Mucosa of gallbladder (tissue), 1 donor: ENCODE measurements at places on chromosomes 2 and 18.

- no peak for DNase-seq
Observed at GRCh38 chr18:49139766-49140165, 189.0 kb upstream of the SMAD7 start.

GRCh38 chr2:217710211-217710765 lies 292.5 kb downstream of the TNS1 start:
- DNase-seq = no peak

DNA sequence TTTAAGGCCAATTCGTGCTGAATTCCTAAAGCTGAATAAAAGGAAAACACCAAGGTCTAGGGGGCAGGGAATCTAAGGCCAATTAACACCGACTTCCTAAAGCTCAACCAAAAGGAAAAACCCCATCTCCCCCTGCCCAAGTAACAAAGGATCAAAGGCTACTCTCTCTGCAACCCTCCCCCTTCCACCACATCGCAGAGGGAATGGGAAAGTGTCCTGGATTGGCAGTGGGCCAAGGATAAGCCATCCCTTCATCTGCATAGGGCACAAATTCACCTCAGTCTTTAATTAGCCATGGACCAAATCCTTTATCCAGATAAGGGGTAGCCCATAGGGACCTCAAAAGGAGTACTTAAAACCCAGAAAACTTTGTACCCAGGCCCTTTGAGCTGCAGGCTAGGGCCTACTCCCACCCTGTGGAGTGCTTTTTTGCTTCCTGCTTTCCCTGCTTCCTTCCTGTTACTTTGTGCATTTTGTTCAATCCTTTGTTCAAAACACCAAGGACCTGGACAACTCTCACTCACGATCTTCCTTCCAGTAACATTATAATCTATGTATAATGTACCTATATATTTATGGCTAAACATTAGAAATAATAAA lies 2119.8 kb upstream of the CELF4 start:
- DNase-seq = no peak

- DNase-seq = no peak
Observed at GRCh38 chr2:191177751-191178736, 27.2 kb upstream of the STAT4 start.

DNA sequence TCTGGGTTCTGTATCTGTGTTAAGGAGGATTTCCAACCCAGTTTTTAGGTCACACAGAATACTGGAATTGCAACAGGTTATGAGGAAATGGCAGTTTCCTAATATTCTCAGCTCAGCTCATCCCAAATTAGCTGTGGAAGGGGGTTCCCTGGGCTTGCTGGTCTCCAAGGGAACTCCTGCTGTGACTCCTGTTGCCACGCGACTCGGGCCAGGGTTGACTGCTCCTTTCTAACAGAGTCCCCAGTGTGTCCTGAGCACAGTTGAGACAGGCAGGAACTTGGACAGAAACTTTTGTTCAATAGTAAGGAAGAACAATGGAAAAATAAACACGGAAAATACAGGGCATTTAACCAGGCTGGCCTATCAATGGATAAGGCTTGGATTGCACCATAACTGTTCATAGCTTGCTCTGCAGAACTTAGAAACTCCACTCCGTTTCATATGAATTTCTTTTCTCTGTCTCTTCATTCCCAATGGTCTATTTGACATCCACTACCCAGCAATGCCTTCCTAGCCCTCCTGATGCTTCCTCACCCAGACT lies 3.8 kb upstream of the ROCK2 start:
- DNase-seq = peak; percentile 58

GRCh38 chr2:24597181-24597870 lies 106.3 kb downstream of the NCOA1 start:
- no peak for DNase-seq

DNA sequence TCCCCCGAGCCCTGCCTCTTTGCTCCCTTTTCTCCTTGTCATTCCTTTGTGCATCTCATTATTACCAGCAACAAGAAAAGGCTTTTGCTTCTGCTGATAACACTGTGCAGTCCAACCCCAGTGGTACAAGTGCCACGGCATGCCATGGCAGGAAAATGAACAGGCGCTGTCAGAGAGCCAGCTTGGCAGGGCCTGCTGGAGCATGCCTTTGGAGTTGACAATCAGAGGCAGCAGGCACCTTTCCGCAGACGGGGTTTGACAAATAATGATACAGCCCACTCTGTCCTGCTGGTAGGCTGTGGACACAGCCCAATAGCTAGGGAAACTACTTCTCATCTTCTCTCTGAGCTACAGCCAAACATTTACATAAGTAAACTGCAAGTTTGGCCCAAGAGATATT lies 243.9 kb upstream of the LRRTM1 start:
- DNase-seq = no peak

GRCh38 chr2:48146552-48146951 lies 240.3 kb upstream of the FBXO11 start:
- no peak for DNase-seq

DNA sequence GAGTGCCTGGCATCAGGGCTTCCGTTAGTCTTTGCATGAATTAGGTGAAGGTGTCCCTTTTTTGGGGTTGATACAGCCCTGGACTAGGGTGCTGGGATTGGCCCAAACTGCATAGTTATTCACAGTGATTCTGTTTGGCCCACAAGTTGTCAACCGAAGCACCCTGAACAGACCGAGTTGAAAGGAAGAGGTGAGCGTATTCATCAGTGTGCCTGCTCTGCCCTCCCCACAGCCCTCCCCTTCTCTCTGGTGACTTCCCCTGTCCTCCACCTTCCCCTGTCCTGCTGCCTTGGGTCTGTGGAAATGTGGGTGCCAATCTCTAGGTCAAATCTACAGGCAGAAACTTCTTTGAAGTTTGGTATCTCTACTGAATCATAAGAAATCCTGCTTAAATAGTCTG lies 330.5 kb downstream of the DYSF start:
- no peak for DNase-seq

DNA sequence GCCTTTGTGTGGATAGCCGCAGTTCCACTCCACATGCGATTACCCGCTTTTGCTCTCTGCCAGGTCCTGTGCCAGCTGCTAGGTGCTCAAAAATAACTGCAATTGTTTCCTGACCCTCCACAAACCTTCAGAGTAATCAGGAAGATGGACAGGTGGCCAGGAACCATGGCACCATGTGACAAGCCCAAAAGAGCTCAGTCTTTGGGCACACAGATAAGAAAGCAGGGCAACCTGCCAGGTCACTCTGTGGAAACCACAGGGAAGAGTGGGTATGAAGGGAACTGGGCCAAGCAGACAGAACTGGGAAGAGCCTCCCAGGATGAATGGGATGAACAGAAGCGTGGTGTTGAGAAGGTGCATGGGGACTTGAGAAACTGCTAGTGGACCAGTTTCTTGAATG lies 79.4 kb upstream of the AGAP1 start:
- DNase-seq = peak; percentile 85

GRCh38 chr2:157787364-157787938 lies 88.7 kb downstream of the ACVR1 start:
- DNase-seq = no peak

- no peak for DNase-seq
Observed at GRCh38 chr2:12955864-12956263, 239.1 kb downstream of the TRIB2 start.

DNA sequence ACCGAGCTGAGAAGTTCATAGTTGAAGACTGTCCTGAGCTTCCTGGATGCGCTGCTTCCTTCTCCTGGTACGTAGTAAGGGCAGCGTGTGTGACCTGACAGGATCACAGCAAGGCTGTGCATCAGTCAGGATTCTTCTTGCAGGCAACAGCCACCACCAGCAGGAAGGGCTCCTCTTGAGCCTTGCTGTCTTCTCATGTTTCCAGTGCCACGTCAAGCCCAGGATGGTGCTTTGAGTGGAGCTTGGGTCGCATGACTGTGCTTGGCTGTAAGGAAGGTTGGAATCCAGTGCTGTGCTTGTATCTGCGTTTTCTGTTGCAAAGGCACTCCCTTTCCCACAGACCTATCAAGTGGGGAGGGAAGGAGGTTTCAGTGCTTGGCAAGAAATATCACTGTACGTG lies 194.3 kb downstream of the LDLRAD4 start:
- DNase-seq = no peak

- no peak for DNase-seq
Observed at GRCh38 chr2:86468162-86469033, 27.2 kb downstream of the KDM3A start.

GRCh38 chr2:182375862-182376261 lies 51.0 kb downstream of the PDE1A start:
- DNase-seq = no peak

- peak; percentile 34 for DNase-seq
Observed at GRCh38 chr2:101998896-101999789, 7.4 kb downstream of the IL1R2 start.

- no peak for DNase-seq
Observed at GRCh38 chr2:169172151-169172735, 102.9 kb downstream of the DHRS9 start.

- DNase-seq = no peak
Observed at GRCh38 chr2:200081236-200081635, 125.9 kb downstream of the MAIP1 start.

DNA sequence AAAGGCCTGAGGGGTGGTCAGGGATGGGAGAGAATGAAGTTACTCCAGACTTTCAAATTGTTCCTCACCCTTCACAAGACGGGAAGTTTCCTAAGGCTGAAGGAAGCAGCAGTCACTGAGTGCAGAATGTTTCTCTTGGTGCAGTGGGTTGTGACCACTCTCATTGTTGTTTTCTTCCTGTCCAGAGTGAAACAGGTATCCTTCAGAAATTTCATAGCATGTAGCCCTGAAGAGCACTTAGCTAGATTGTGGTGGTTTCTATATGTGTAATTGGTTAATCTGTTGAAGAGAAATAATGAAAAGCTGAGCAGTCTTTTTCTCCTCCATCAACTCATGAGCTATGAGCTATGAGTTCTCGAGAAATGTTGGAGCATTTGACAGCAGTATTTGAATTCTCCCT lies 96.8 kb downstream of the GPD2 start:
- DNase-seq = no peak

DNA sequence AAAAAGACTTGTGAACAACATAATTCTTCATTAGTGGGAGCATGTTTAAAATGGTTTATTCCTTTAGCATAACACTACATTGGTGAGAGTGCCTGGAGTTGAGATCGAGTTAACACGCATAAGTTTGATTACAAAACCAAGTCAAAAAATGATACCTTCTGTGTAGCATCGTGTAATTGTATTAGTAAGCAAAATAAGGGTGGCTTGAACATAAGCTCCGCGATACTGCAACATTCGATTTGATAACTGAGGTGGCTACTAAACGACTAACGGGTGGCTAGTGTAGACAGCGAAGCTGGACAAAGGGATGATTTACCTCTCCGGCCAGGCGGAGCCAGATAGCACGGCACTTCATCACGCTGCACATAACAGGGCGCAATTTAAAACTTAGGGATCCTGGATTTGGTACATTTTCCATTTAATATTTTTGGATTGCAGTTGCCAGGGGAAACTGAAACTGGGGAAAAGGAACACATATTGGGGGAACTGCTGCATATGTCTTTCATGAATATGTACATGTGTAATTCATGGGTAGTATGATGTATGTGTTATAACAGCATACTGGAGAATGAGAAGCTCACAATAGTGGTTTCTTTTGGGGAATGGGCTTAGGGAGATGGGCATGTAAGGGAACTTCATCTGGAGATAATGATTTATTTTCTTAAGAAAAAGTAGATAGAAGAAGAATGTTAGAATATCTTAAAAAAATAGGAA lies 36.4 kb upstream of the TOGARAM2 start:
- DNase-seq = no peak

- no peak for DNase-seq
Observed at GRCh38 chr2:115910270-115910669, 1467.8 kb downstream of the DPP10 start.

DNA sequence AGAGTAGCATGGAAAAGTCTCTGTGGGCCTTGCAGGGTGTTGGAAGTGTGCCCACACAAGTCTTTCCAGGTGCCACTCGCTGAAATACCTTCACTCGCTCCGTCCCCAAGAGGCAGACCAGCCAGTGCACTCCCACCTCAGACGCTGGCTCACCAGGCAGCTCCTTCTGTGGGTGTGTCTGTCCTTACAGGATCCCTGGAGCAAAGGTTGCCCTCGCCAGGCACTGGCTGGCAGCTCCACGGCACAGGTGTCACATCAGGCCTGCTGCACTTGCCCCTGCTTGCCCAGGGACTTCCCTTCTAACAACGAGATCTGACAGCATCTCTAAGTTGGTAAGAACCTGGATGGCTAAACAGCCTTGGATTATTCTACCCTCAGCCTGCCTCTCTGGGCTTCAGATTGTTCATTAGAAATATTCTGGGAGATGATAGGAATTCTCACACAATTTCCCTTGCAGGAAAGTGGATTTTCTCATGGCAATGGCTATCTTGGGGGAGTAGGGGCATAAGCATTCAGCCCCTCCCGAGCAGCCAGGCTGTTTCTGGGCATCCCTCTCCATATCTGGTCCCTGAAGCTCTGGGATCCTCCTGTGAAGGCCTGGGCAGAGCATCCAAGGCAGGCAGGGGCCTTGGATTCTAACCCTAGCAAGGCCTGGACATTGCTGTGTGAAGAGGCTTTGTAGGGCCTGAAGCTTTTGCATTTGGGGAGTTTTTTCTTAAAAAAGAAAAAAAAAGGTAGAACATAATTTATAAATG lies 262.1 kb downstream of the MYCN start:
- DNase-seq = peak; percentile 61

DNA sequence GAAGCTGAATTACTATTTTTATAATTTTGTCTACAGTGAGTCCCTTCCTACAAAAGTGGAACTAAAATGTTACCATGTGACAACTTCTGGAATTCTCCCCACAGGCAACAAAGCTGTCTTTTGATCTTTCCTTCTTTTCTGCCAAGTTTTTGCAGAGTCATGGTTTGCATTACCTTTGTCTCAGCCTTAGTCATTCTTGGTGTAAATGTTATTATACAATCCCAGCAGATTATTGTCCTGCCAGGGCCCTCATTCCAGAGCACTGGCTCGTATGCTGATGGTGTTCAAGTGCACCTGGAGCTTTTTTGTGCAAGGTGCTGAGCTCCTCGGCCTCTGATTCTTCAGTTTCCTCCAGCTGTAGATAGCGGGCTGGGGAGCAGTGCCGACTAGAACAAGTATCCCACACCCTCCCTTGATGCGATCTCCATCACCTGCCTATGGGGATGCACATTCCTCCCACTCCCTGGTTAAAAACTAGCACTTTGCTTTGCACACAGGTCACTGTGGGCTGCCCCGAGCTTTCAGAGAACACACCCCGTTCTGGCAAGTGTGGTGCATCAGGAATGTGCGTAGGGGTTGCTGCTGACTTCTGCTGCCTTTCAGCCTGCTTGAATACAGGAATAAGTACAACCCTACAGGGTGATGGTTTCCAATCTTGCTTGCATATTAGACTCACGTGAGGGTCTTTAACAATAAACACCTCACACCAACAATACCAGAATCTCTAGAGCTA lies 263.6 kb downstream of the RNF144A start:
- no peak for DNase-seq

GRCh38 chr2:71560638-71561011 lies 107.3 kb downstream of the DYSF start:
- no peak for DNase-seq

GRCh38 chr18:56995579-56996188 lies 151.2 kb upstream of the BOD1L2 start:
- DNase-seq = no peak

DNA sequence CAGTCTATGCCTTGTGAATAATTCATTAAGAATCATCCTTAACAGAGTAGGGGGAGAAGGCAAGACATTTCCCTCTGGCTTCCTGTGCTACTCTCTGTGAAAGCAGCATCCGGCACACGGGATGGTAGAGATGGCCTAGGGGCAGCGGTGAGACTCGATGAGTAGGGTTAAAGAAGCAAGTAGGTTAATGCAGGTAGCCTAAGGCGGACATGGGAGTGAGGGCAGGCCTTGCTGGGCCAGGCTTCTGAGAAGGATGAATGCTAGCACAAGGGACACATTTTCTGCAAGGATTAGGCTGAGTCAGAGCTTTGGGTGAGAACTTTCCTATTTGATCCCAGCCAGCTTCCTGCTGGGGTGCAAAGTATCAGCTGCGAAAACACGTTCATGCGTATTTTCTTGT lies 80.8 kb downstream of the NXPH2 start:
- DNase-seq = no peak

- no peak for DNase-seq
Observed at GRCh38 chr2:157899125-157899839, 23.2 kb upstream of the ACVR1 start.
